ENCODE measurements at places on chromosomes 12 and 14.

DNA sequence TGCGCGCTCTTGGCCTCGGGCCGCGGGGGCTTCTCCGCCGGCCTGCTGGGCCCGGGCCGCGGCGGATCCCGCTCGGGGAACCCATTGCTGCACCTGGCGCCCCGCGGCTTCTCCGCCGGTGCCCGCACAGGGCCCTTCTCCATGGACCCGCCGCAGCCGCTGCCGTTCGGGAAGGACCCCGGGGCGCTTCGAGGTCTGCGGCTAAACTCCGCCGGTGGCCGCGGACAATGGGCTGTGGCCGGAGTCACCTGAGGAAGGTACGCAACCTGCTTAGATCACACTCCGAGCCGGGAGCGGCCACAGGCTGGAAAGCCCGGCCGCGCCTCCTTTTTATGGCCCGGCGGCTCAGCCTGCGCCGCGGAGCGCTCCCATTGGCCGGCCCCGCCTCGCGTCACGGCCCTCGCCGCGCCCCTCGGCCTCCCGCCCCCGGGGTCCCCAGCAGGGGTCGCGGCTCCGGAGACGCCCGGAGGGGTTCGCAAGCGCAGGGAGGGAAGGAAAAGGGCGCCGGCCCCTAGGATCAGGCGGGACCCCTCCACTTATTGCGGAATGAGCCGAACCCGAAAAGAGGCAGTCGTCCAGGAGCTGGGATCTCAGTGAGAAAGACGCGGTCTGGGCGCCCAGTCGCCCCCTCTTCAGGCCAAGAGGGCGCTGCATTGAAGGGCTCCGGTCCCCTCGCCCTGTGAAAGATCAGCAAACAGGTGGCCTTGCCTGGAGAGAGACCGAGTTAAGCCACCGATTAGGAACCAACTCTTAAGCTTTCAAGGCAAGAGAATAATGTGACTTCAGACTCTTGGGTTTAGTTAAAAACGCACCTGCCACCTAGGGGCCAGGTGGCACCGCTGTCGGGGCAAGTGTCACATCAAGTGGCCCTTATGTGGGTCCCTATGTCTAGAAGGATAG lies at the start of gene GCH1:
GCH1 (minus strand) TSS at position 306 of the 900 bp plus-strand sequence; CDS start at position 143, 163 bp downstream.
- peak; percentile 82 for DNase-seq

GRCh38 chr14:83798421-83798820 lies 1731.5 kb upstream of the FLRT2 start:
- no peak for DNase-seq

GRCh38 chr14:92653162-92653651 lies 95.2 kb downstream of the LGMN start:
- DNase-seq: no peak

DNA sequence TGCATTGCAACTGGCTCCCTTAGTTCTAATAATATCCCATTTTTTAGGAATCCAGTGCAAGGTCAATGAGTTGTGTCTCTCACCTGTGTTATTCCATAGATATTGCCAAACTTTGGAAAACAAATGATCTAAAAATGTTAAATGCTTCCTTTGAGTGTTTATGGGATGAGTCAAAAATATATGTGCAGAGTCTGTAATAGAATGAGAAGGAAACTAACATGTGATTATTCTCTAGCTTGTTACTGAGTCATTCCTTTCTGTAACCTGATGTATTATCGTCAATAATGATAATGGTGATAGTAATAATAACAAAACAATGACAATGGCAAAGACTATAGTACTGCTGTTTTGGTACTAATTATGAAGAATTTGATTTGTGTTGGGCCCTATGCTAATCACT lies 11.5 kb downstream of the ACSS3 start:
- no peak for DNase-seq

DNA sequence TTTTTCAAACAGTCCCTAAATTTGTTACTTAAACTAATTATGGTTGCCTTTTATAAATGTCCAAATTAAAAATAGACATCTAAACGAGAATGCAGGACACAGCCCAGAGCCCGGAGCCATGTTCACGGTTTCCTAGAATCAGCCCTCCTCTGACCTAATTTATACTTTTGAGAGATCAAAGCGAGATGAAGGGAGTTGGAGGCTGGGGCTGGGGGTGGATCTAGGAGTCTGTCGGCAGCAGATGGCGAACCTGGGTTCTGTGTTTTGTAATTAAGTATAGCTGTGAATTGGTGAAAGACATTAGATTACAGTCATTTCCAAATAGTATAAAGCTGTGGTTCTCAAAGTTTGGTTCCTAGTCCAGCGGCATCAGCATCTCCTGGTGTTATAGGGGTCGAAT lies 210.1 kb downstream of the SLC41A2 start:
- DNase-seq: peak; percentile 24

DNA sequence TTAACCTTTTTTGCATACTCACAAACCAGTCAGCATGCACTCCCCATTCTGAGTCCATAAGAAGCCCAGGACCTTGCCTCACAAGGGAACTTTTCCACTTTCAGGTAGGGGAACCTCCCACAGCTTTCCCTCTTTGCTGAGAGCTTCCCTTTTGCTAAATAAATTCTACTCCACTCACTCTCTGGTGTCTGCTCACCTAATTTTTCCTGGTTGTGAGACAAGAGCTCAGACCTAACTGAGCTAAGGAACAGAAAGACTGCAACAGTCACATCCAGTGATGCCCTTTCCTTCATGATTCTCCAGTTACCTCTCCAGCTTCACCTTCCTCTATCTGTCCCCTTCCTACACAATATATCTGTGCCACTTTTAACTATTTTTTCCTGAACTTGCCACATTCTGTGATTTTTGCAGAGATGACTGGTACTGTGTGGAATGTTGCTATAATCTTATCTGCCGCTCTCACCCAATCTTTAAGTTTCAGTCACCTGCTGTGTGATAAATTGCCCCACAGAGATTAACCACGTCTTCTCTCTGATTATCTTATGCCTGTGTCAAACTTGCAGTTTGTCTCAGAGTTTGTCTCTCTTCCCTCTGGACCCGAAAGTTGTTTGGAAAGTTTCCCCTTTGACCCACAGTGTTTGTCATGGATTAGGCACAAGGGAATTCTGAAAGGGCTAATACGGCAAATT lies 737.1 kb upstream of the FLRT2 start:
- no peak for DNase-seq

GRCh38 chr12:12845794-12846243 lies 32.7 kb downstream of the DDX47 start:
- DNase-seq: no peak

- no peak for DNase-seq
Observed at GRCh38 chr12:118959348-118959747, 22.0 kb upstream of the SRRM4 start.

All from CD4-positive, alpha-beta T cell treated with Interleukin-4 for 1 hour (primary cell).